Fibroblast of skin of right biceps (primary cell): ENCODE measurements at places on chromosomes 6 and 20.

DNA sequence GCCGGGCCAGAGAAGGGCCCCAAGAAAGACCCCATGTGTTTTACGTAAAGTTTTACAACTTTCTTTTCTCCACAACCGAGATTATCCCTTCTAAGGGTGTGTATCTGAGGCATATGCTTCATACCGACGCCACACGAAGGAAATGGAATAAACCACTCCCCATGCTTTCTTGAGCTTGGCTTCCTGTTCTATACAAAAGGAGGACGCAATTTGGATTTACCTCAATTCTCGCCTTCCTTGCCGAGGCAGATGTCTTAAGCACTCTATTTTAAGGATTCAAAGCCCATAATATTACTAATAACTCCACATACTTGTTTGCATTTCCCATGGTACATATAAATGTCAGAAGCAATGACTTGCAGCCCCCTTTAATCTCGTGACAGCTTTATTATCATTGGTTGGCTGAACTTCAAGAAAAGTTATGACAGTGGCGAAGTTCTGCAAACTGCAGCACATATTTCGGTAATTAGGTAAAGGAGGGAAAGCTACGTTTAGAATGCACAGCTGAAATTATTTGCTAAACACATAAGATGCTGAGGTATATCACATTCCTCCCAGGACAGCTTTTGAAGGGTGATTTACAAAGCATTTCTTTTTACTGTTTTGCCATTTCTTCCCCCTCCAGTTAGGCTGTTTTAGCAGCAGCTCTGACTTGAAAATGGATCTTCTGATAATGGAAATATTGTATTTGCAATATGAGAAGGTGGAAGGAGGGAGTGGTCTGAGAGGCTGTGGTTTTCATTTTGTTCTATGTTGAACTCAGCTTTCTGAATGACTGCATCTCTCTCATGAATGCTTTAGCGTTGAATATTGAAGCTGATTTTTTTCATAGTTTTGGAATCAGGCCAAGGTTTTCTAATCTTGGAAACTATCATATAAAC is 330.5 kb downstream of the EPHA7 start:
- DNase-seq: peak; percentile 25

GRCh38 chr6:1610497-1611321 is 994 bp downstream of the FOXC1 start:
- no peak for DNase-seq

DNA sequence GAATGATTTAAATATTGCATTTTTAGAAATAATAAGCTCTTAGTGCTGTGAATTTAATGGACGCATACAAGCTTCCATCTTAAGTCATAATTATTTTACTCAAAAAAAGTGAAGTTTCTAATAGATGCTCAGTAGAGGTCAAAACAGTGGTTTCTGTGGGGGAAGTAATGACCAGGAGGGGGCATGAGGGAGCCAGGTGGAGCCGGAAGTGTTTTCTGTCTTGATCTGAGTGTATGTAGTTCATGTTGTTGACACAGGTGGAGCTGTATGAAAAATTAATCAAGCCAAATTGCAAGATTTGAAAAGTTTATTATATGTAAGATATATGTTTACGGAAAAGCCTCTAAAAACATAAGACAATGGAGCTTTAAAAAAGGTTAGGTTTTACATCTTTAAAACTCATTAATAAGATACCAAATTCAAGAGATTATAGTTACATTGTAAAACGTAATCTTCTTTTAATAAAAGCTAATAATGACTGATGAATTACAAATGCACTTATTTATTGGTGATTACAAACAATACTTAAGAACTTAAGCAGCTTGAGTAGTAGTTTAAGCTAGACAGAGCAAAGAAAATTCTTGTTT is 68.0 kb downstream of the PLAGL1 start:
- peak; percentile 30 for DNase-seq

- DNase-seq: peak; percentile 48
Measured at GRCh38 chr20:48275286-48276020, 490.2 kb upstream of the SULF2 start.

DNA sequence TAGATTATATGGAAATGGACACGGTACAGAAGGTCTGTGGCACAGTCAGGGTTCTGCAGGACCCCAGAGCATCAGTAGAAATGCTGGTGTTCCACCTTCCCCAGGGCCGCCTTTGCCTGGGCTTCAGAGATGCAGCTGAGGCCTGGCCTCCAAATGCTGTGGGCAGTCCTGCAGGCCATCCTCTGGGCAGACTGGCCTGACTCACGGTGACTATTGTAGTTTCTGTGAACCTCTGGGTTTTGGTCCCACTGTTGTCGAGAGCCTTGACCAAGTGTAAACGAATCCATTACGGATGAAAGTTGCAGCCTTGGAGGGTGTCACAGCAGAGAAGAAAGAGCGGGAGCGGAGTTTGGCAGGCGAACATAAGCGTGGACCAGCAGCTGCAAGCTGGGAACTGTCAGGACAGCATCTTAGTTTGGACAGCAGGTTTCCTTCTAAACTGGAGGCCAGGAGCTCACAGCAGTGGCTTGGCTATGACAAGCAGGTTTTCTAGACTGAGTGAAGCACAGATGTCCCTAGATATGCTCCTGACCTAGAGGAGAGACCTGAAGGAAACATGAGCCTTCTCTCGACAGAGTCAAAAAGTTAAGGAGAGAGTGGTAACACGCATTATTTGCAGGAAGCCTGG is 46.2 kb upstream of the BCLAF1 start:
- DNase-seq: no peak

DNA sequence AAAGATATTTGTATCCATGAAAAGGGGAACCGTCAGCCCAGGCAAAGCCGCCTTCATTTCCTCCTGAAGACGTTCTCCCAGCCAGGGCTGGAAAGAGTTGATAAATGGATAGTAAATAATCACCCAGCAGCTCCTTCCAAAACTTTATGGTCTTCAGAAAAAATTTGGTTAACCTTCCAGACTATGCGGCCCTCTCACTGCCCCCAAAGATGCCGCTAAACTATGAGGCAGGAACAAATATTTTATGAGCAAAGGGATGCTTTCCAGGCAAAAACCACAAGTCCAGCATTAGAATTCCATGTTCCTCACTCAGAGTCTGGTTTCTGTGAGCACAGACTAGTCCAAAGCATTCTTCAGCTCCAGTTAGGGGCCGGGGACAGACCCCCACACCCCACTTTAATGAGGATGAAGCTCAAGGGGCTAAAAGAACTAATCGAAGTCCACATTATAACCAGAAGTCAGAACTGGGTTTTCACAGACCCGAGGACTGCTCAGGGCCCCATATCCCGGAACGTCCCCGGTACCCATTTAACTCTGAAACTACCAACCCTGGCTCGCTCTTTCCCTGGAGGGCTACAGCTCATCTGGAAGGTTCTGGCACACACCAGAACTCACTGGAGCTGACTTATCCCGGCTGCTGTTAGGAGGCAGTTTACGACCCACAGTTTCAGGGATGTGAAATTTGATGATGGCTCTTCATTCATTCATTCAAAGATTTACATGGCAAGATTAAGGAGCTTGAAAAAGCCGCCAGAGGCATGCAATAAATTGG is 29.4 kb downstream of the BMP7 start:
- DNase-seq: no peak

DNA sequence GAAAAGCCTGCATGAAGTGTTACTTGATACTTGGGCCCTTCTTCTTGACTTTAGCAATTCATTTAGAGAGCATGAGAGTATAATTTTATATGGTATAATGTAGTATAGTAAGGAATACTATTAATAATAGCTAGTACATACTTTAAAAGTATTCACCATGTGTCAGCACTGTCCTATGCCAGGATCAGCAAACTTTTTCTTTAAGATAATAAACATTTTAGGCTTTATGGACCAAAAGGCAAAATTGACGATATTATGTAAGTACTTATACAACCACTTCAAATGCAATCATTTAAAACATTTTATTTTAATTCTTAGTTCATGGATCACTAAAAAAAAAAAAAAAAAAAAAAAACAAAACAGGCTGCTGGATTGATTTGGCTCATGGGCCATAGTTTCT is 163.9 kb downstream of the IBTK start:
- peak; percentile 58 for DNase-seq

GRCh38 chr6:75089151-75089897 is 116.5 kb downstream of the COL12A1 start:
- DNase-seq: no peak

- DNase-seq: peak; percentile 93
Measured at GRCh38 chr6:54617730-54618129, 228.8 kb upstream of the FAM83B start.

DNA sequence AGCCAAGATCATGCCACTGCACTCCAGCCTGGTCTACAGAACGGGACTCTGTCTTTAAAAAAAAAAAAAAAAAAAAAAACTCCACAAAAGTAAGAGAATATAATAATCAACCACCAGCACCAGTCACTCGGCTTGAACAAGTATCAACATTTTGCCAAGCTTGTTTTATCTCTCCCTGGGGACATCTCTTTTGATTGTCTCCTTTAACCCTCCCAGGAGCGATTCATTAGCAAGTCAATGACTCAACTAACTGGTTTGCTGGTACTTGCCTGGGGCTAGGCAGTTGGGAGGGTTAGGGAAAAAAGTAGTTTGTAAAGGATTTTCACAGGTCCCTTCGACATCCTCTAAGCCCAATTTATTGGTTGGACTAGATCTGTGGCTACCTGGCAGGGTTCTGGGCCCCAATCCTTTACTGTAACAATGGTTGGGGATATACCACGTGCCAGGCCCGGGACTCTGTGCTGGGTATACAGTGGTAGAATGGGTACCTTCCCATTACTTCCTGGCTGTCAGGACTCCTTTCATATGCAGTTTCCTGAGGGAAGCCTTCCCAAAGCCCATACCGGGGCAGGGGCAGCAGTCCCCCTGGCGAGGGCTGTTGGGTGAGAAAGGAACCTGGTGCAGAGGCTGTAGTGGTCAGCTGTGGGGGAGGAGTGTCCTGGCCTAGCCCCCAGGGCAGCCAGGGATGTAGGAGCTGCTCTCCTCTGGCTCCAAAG is 12.2 kb downstream of the TGIF2 start:
- peak; percentile 75 for DNase-seq

- no peak for DNase-seq
Measured at GRCh38 chr6:81762132-81762531, 9.7 kb upstream of the TENT5A start.

GRCh38 chr6:56514395-56514794 is 128.3 kb downstream of the DST start:
- DNase-seq: no peak

- DNase-seq: no peak
Measured at GRCh38 chr20:58956078-58956477, 25.0 kb upstream of the NELFCD start.

DNA sequence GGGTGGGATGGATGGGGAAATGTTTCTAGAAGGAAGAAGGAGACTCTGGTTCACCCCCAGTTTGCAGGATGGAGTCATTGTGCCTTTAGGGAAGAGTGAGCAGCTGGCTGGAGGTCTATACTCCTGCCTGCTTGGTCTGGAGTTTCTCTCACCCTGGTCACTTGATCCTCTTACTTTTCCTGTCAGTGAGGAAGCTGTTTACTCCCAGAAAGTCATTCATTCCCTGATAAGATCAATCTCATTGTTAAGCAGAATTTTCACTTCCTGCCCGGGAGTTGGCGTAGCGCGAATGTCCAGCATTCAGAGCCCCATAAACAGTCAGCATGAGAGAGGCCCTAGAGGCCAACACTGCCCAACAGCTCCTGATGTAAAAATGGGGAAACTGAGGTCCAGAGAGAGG is 70.4 kb upstream of the SIRPA start:
- DNase-seq: no peak

DNA sequence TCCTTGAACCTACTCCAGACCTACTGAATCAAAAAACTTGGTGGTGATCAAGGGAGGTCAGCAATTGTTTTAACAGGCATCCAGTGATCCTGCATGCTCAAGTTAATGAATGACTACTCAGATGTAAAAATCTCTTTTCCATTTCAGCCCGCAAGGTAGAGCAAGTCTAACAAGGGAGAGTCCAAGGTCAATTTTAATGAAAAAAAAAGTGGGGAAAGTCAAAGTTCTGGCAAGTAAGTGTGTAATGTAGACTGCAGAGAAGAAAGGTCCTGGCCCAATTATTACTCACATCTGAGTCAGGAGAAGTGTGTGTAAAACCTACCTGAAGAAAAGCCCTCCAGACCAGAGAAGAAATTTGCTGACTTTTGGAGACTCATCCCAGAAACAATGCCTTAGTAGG is 193.5 kb downstream of the UBE3D start:
- no peak for DNase-seq

DNA sequence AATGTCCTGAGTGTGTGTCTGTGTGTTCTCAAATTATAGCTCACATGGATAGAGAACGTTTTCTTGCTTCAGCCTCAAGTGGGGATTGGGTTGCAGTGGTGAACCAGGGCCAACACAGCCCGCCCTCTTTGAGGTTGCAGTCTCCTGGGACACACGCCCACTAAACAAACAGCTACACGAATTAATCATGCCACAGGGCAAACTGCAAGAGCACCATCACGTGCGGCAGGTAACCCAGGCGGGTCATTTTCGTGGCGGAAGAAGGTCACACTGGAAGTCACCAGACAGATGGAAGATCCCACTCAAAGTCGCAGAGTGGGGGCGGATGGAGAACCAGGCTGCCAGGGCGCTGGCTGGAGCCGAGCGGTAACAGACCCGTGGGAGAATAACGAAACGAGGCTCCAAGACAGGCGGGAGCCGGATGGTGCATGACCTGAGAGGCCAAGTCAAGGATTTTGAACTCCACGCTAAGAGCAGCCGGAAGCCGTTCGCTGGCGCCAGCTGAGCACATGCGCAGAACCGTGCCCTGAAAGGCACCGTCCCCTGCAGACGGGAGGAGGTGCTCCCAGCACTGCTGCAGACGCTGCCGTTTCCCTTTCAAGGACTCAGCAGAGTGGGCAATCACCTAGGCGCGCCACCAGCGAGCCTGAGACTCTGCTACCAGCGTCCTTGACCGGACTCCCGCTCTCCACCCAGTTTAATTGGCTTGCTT is 10.7 kb downstream of the DLL1 start:
- peak; percentile 24 for DNase-seq

- DNase-seq: peak; percentile 38
Measured at GRCh38 chr6:135622081-135622480, 124.5 kb upstream of the AHI1 start.

DNA sequence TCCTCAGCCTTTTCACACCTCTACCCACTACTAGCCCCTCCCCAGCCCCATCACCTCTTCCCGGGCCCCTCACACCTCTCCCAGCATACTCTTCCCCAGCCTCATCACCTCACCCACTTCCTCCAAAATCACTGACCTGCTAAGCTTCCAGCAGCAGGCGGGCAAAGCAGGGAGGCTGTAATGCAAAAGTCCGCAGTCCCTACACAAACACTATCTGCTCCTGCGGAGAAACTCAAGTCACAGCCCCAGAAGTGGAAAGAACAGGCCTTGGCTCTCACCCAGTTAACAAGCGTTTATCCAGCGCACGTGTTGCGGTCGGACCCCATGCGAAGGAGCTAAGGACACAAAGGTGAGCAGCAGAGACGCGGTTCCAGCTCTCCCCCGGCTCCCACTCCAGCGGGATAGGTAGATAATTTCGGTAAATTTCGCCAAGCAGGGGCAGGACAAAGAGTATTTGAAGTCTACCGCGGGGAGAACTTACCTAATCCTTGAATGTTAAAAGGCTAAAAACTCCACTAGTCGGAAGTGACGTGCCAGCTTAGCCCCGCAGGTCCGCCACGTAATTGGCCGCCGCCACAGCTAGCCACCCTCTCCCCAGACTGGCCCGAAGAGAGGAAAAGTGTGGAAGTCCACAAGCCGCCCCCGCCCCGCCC is 728 bp upstream of the TRIM39 start:
- no peak for DNase-seq

GRCh38 chr6:40912158-40912946 is 126.7 kb downstream of the UNC5CL start:
- DNase-seq: no peak
